ENCODE measurements at places on chromosomes 3 and 15. TPM values are rescaled to one million over a fixed set of nuclear protein-coding genes. Genes with fewer than 3 reads are reported as not detected.

NOX5 gene
- 0.20 TPM for total RNA-seq

FEZF2 gene
- total RNA-seq = not detected

TRIP4 gene
- total RNA-seq = 15.3 TPM

CGNL1 gene
- total RNA-seq = 14.5 TPM

C2CD4B gene
- 5.6 TPM for total RNA-seq
